ENCODE measurements at places on chromosomes 4 and X. TPM values are rescaled to one million over a fixed set of nuclear protein-coding genes. Genes with fewer than 3 reads are reported as not detected.

DNA sequence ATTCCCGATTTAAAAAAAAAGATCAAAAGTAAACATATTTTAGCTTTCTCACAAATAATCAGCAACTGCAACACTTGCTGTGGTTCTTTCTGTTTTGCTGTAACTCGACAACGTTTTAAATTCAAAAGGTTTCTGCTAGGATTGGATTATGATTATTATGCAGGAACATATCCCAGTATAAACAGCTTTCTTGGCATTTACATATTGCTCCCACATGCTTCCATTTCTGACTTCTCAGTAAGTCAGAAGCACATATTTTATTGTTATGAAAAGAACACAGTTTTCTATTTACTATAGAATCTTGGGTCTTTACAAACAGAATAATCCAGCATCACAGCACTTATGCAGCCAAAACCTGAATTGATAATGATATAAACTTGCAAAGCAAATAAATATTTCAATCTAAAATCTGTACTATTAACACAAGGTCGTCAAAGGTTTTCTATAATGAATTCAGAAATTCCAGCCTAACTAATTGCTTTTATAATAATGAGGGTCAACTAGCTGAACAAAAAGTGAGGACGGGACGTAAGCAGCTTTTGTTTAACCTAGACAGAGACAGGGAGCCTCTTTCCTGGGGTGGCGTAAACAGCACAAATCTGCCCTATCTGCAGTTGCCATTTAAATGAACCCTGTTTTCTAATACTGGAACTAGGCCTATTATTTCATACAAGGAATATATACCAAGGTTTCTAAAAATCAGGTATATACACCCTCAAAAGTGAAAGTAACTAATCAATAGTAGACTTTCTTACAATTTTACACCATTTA lies 9.8 kb upstream of the PCDH18 start:
- DNase-seq: no peak

DNA sequence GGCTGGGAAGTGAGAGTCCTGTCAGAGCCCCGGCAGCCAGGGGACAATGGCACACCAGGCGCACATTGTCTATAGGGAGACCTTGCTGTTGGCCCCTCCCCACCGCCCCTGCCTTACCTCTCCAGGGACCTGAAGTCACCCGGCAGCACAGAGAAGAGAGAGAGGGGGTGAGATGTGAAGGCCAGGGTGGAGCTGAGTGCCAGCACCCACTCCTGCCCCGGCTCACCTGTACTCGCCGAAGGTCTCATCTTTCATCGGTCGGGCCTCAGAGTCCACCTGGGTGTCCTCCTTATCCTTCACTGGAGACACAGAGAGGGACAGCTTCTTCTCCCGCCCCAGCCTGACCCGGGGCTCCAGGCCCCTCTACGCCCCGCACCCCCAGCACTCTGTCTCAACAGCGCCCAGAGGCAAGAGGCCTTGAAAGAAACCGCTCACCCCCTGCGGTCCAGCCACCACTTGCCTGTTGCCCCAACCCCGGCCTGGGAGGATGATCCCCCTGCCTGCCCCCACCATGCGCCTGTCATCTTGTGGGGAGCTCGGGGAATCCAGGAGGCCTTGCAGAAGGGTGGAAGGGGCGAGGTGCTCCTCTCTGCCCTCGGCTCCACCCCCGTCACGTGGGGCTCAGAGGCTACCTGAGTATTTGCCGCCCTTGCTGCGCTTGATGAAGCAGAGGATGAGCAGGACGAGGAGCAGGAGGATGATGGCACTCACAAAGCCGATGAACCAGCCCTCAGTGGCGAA lies 22.6 kb downstream of the L1CAM start:
- DNase-seq: no peak

DNA sequence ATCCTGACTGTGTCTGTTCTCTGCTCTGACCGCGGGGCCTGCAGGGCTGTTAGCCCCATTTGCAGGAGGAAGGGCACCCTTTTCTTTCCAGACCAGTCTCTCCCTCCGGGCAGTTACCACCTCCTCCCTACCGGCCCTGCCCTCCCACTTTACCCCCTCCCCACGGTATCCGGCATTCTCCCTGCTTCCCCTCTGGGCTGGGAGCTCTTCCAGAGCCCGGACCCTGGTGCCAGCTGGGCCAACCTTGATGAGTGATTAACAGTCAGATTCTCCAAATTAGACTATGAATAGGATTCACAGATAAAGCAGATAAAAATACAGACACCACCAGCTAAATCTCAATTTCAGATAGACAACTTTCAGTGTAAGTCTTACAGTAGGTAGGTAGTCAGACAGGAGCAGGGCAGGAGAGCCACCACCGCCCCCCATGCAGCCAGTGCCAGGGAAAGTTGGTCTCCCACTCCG lies 23.4 kb upstream of the WFS1 start:
- DNase-seq: no peak

GRCh38 chr4:3201718-3202702 lies 46.9 kb upstream of the MSANTD1 start:
- peak; percentile 29 for DNase-seq

GRCh38 chr4:54742636-54743399 lies 85.1 kb downstream of the KIT start:
- no peak for DNase-seq

RNF128 gene
- polyA plus RNA-seq: 9.5 TPM

NAP1L3 gene
- 17.7 TPM for polyA plus RNA-seq

GRCh38 chr4:24601121-24601520 lies 16.8 kb upstream of the DHX15 start:
- DNase-seq: no peak

- DNase-seq: no peak
Measured at GRCh38 chr4:113869743-113870375, 108.3 kb upstream of the CAMK2D start.

GRCh38 chrX:17674601-17675000 lies 62.7 kb upstream of the SCML1 start:
- DNase-seq: no peak

DNA sequence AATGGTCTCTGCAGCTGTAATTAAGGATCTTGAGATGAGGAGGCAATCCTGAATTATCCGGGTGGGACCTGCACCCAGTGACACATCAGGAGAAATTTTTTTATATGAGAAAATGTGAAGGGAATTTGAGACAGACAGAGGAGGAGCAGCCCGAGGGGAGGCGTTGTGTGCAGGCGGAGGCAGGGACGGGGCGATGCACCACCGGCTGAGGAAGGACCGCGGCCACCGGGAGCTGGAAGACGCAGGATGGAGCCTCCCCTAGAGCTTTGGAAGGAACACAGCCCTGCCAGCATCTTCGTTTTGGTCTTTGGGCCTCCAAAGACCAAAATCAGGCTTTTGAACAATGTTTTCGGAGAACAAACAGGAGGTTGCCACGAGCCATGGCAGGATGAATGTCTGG lies 85.0 kb upstream of the ADRA2C start:
- DNase-seq: no peak

DNA sequence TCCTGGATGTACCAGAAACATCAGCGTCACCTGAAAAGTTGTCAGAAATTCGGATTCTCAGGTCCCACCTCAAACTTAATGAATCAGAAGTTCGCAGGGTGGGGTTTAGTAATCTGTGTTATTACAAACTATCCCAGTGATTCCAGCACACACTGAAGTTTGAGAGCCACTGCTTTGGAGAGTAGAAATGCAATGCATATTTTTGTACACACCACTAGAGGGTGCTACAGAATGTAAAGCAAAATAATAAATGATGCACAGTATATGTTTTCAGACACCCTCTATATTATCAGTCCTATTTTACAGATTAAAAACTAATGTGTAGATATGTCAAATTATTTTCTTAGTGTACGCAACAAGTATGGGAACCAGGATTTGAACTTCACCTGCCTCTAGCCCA lies 2.4 kb upstream of the MORF4L2 start:
- no peak for DNase-seq

DNA sequence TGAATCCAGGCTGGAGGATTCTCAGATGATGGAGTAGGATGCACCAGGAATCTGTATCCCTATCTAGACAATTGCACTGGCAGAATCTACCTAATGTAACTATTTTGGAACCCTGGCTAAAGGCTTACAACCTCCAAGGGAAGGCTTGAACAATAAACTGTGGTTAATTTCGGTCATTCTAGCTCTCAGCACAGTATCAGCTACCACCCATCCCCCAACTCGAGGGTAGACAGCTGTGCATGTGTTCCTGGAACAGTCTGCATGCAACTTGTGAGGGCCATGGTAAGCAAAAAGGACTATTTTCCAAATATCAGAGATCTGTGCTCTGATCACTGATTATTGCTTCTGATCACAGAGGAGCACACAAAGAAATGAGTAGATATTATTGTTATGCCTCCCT lies 34.0 kb downstream of the ELF2 start:
- DNase-seq: no peak

GRCh38 chrX:21986596-21986995 lies 45.5 kb upstream of the PHEX start:
- DNase-seq: no peak

- no peak for DNase-seq
Measured at GRCh38 chr4:73127839-73128453, 58.4 kb upstream of the COX18 start.

- no peak for DNase-seq
Measured at GRCh38 chr4:25926462-25926861, 12.4 kb downstream of the SMIM20 start.

USP26 gene
- not detected for polyA plus RNA-seq

GRCh38 chrX:43481576-43481975 lies 174.5 kb upstream of the MAOA start:
- no peak for DNase-seq

- DNase-seq: no peak
Measured at GRCh38 chrX:24920769-24921168, 95.0 kb downstream of the ARX start.

- no peak for DNase-seq
Measured at GRCh38 chr4:148044912-148045352, 313.0 kb downstream of the ARHGAP10 start.

- no peak for DNase-seq
Measured at GRCh38 chr4:186104890-186105646, 564 bp downstream of the FAM149A start.

GRCh38 chr4:138110815-138111214 lies 131.3 kb downstream of the SLC7A11 start:
- no peak for DNase-seq

GRCh38 chr4:114400531-114400930 lies 198.1 kb upstream of the UGT8 start:
- no peak for DNase-seq

GRCh38 chrX:107421337-107421861 lies 28.1 kb upstream of the FRMPD3 start:
- no peak for DNase-seq

- no peak for DNase-seq
Measured at GRCh38 chrX:44314808-44315207, 28.7 kb downstream of the EFHC2 start.

DNA sequence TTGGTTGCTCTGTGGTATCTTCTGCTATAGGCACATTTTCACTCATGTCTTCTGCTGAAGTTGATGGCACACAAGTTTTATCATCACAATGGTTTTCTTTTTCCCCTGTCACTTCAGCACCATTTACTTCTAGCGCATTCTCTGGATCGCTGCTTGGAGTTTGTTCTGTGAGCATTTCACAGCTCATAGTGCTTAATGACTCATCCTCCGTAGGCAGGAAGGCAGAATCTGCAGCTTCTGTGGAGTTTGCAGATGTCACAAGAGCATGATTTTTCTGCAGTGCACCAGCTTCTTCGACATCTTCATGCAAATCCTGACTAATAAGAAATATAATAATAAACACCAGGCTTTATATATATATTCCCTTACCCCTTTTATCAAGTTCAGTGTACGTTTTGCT lies 83.6 kb downstream of the CHM start:
- no peak for DNase-seq

ESX1 gene
- polyA plus RNA-seq: not detected

DNA sequence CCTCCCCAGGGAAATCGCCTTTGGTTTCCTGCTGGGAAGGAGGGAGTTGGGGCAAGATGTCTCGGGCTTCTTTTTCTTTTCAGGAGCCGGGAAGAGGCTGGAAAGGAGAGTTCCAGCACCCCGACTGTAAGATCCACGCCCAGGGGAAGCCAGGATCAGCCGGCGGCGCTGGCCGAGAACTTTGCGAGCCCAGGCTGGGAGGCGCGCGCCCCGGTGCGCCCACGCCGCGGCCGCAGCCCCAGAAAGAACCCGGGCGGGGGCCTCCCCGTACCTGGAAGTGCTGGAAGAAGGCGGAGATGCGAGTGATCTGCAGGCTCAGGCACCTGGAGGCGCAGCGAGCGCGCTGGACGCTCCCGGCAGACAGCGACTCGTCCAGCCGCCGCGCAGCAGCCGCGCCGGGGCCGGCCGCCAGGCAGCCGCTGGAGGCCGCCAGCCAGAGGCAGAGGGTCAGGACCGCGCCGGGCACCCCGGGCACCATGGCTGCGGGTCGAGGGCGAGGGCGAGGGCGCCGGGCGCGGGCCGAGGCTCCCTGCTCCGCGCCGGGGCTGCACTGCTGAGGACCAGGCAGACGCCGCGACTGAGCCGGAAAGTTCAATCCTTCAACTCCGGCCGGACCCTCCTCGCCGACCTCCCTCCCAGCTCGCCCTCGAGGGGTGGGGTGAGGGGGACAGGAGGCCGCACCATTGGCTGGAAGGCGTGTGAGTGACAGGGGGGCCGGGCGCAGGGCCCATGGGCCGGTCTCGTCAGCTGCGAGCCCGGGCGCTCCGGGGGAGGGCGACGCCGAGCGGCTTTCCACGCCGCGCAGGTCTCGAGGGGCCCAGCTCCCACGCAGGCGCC lies at the start of gene ANOS1:
ANOS1 (minus strand) TSS at position 579 of the 837 bp plus-strand sequence; CDS start at position 478, 101 bp downstream.
- DNase-seq: no peak

GRCh38 chr4:150328496-150328895 lies 250.3 kb downstream of the DCLK2 start:
- DNase-seq: no peak

DNA sequence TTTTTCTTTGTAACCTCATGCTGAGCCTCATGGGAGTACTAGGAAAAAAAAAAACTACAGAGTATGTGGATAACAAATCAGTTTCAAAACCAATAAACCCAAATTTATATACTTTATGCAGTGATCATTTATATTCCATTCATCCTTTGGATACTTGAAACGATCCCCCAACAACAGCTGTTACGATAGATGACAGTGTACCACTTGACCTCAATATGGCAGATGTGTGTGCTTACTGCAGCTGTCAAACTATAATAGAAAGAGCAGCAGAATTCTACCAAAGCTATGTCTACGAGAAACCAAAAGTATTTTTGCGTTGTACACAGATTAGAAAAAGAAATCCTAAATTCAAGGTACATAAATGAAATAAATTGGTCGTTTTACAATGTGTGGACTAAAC lies 337.8 kb downstream of the PDGFC start:
- DNase-seq: no peak

- no peak for DNase-seq
Measured at GRCh38 chrX:154362085-154362742, 12.2 kb downstream of the FLNA start.

DNA sequence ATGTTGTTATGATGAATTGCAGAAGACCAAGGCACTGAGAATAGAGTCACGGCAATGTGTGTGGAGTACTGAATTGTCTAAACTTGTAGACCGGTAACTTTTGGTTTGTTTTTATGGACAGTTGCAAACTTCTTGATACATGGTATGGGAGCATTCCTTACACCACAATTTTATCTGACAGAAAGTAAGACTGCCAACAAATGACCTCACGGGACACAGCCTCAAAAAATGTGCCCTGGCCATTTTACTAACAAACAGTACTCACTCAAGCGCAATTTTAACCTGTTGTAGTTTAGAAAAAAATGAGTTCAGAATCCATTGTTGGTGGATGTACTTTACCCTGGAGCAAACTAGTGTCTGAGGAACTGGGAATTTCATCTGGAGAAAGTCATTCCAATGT lies 321.2 kb downstream of the CAMK2D start:
- no peak for DNase-seq

GRCh38 chrX:49178537-49178936 lies 6.8 kb downstream of the PLP2 start:
- DNase-seq: no peak
